ENCODE measurements at places on chromosomes 5 and 9.
A peak's percentile ranks its signal among the peaks of the same experiment; 100 is the strongest.

DNA sequence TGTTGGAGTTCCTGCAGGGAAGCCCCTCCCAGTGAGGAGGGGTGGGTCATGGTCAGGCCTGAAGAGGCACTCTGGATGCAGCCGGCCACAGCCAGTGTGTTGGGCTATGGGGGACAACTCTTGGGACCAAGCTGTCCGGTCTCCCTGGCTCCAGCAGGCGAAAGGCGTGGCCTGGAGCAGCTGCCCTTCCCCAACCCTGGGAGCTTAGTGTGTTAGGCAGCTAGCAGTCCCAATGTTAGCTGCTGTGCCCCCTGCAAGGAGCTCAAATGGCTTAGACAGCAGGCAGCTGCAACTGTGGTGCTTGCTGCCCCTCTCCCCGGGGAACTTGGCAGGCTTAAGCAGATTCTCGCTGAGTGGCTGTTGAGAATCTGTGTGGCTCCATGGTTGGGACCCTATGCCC lies 67.5 kb upstream of the ACTBL2 start:
- DNase-seq = no peak

DNA sequence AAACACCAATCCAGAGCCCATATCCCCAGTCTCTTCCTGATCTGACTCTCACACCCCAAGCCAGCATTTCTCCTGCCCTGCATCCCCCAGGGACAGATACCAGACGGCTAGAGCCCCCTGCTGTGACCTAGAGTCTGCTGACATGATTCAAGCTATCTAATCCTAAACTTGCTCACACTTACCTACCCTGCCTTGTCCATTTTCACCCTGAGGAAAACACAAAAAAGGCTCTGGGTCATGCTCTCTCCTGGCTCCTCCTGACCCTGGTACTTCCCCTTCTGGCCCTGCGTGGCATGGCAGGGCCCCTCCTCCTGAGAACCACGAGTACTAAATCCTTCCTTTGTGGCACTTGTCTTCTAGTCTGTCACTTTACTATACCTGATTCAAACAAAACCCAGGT lies 2.8 kb upstream of the ARRDC1 start:
- peak; percentile 65 for DNase-seq

GRCh38 chr5:124671193-124671592 lies 75.2 kb downstream of the ZNF608 start:
- DNase-seq = no peak

- DNase-seq = peak; percentile 54
Observed at GRCh38 chr9:28782630-28783029, 1209.3 kb upstream of the C9orf72 start.

GRCh38 chr9:77417566-77417965 lies 230.6 kb downstream of the GNA14 start:
- peak; percentile 34 for DNase-seq

DNA sequence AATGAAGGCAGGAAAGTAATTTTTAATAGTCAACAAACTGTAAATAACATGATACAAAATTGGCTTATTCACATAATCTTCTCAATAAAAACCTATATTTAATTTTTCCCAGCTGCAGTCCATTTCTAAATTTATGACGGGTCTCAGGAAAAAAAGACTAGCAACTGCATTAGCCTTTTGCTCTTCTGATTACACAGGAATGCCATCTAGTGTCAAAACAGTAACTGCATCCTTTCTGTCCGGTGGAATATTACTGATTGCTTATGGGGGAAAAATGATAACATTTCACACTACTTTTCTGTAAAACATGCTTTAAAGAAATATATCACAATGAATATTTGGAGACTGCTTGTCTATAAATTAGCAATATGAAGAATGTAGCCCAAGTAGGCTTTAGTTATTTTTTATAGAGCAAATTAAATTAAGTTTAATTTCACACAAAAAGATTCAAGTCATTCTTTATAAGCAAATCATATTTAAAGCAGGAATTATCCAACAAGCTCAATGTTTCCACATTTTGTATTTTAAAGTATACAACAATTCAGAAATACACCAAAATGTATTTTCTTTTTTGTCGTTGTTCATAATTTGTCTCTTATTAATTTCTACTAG lies 534.7 kb downstream of the CDH10 start:
- peak; percentile 37 for DNase-seq

- no peak for DNase-seq
Observed at GRCh38 chr5:148937239-148937638, 110.8 kb downstream of the ADRB2 start.

- no peak for DNase-seq
Observed at GRCh38 chr5:151966046-151966445, 41.4 kb upstream of the GLRA1 start.

GRCh38 chr5:147887930-147888329 lies 9.4 kb downstream of the SCGB3A2 start:
- peak; percentile 8 for DNase-seq

- DNase-seq = no peak
Observed at GRCh38 chr5:15183520-15183919, 311.9 kb upstream of the ANKH start.

- DNase-seq = no peak
Observed at GRCh38 chr5:153079396-153079795, 411.1 kb upstream of the GRIA1 start.

GRCh38 chr9:126128494-126129142 lies 198.0 kb upstream of the MVB12B start:
- no peak for DNase-seq

- peak; percentile 67 for DNase-seq
Observed at GRCh38 chr5:133930061-133930812, 38.2 kb downstream of the C5orf15 start.

DNA sequence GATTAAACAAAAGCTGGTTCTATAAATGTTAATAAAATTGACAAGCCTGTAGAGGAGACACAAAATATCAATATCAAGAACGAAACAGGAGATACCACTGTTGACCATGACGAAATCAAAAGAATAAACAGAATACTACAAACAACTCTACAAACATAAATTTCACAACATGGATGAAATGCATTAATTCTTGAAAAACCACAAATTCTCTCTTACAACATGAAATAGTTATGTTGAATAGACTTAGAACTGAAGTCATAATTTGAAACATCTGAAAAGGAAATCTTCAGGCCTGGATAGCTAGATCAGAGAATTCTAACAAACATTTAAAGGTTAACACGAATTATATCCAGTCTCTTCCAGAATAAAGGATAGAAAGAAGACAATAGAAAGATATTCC lies 6.9 kb upstream of the SPATA31C1 start:
- DNase-seq = no peak

DNA sequence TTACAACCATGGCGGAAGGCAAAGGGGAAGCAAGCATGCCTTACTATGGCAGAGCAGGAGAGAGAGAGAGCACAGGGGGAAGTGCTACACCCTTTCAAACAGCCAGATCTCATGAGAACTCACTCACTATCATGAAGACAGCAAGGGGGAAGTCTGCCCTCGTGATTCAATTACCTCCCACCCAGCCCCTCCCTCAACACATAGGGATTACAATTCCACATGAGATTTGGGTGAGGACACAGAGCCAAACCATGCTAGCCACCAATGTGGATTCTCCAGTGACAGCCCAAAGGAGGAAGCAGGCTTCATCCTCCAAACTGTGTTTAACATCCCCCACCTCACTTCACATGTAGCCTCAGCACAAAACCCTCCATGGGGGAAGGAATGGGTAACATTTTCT lies 563.7 kb downstream of the CDK5RAP2 start:
- DNase-seq = no peak

DNA sequence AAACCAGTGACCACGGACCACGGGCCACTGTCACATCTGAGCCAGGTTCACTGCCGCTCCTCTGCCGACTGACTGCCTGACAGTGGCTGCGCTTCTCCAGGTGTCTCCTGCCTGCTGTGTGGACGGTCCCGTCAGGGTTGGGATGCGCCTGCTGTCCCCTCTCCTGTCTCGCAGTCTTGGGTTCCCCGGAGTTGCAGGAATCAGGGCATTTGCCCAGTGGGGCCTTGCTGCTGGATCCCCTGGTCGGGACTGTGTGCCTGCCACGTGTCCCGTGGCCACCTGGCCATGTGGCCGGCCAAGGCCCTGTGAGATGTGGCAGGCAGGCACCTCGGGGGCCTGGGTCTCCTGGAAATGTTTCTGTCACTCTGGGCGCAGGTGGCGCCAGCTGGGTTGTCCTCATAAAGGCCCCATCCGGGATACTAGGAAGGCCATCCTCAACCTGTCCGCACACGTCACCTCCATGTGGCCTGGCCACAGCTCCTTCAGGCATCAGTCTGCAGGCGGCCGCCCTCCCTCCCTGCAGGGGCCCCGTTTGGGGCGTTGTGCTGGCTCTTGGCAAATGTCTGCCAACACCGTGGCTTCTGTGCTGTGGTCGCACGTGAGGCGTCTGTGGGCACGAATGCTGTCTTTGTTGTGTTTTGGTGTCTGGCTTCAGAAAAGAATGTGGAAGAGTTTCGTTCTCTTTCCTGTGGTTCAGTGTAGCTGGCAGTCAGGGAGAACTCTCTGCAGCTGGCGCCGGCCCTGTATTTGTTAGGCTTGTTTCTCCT lies 6.4 kb upstream of the TOR4A start:
- DNase-seq = peak; percentile 67

GRCh38 chr5:118678746-118679145 lies 309.6 kb downstream of the DTWD2 start:
- no peak for DNase-seq

- no peak for DNase-seq
Observed at GRCh38 chr5:126414874-126415502, 8.2 kb upstream of the GRAMD2B start.

DNA sequence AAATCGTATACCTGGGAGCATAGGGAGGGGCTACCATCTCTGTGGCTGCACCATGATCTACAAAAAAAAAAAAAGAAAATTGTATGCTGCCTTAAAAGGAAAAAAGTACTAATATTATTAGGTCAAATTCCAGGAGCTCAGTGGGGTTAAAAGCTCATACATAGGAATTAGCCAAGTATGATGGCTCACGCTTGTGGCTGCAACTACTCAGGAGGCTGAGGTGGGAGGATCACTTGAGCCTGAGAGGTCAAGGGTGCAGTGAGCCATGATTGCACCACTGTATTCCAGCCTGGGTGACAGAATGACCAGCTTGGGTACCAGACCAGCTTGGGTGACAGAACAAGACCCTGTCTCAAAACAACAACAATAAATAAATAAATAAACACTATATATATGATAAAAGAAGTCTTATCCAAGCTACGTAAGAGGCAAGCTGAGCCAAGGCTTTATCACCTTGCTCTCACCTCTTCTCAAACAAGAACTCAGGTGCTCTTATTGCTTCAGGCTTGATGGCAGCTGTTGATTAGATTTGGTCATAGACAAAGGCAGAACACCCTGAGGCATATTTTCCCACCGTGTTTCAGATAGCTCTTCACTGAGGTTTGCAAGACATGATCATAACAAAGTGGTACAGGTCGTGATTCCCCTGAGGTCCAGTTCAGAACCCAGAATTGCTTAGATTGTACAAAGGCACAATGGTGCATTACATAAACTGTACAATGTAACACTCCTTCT lies 3.3 kb upstream of the FBXW11 start:
- no peak for DNase-seq

GRCh38 chr9:131237291-131237690 lies 39.0 kb downstream of the FAM78A start:
- DNase-seq = no peak

- no peak for DNase-seq
Observed at GRCh38 chr5:125043781-125044391, 297.4 kb upstream of the ZNF608 start.

DNA sequence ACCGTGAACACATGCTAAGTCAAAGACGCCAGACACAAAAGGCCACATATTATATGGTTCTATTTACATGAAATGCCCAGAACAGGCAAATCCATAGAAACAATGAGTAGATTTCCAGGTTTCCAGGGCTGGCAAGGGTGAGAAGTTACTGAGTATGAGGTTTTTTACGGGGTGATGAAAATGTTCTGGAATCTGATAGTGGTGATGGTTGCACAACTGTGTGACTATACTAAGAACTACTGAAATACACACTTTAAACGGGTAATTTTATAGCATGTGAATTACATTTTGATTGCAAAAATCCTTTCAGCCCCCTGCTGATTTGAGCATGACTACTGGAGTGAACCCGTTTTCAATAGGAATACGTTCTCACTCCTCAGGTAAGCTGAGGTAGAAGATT lies 46.7 kb upstream of the TBC1D9B start:
- no peak for DNase-seq

DNA sequence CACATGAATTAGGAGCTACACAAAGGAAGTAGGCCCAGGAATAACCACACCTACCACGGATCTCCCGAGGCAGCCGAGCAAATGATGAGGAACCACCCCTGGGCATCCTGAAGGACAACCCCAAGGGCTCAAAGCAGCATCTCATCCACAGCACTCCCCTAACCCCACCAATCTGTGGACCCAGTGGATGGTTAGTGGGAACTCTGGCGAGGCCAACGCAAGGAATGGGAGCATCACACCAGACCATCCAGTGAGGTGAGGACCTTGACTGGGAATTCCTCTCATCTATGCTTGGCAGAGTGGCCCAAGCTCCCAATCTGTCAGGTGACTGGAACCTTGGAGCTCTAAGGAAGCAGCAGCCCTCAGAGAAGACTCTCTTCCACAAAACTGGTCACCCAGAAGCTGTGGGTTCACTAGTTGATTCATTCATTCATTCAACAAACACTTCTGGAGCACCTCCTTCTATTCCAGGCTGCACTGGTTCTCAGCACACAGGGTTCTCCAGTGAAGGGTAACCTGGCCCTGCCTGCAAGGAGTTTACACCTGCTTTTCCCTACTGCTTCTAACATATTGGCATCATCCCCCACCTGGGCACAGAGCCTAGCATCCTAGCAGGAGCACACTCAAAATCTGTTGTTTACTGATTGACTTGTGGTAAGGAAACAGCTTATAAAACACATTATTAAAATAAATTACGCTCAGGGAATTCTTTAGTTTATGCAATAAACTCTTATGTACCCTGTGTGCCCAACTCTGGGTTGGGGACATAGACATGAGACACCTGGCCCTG lies 4.9 kb downstream of the ACSL6 start:
- no peak for DNase-seq

- no peak for DNase-seq
Observed at GRCh38 chr5:142906863-142907671, 136.9 kb downstream of the ARHGAP26 start.

DNA sequence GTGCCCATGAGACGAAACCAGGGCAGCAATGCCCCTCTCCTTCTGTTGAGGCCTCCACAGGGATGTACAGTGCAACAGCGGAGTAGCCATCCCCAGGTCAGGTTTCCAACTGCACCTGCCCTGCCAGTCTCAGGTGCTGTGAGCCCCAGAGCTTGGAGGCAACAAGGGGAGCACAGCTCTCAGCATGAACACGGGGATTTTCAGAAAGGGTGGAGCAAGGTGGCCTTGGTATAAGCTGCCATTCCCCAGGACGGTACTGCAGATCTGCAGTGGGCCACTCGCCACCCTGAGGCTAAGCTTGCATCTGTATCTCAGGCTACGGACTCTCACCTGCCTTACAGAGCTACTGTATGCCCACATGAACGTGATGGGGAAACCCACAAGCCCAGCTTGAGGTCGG lies 103.6 kb downstream of the GABBR2 start:
- no peak for DNase-seq
